Left hindlimb (tissue), 1 donor: ENCODE measurements at places on chromosomes 13 and 19.
A peak's percentile ranks its signal among the peaks of the same experiment; 100 is the strongest.

DNA sequence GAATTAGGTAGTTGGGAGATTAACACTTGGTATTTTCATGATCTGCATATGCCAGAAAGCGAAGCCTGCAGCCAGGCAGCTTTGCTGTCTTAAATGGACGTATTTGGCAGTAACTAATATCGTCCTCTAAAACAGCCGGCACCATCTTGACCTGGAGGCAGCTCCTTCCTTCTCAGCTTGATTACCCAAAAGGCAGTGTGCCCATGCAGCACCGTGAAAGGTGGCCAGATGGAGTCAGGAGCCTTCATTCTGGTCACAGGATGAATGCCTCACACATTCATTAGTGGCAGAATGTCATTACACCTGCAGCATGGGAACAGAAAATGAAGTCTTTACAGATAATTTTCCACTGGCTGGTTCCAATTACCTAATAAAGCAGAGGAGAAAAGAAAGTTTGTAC, 59.0 kb upstream of the FLT1 start:
- no peak for DNase-seq

DNA sequence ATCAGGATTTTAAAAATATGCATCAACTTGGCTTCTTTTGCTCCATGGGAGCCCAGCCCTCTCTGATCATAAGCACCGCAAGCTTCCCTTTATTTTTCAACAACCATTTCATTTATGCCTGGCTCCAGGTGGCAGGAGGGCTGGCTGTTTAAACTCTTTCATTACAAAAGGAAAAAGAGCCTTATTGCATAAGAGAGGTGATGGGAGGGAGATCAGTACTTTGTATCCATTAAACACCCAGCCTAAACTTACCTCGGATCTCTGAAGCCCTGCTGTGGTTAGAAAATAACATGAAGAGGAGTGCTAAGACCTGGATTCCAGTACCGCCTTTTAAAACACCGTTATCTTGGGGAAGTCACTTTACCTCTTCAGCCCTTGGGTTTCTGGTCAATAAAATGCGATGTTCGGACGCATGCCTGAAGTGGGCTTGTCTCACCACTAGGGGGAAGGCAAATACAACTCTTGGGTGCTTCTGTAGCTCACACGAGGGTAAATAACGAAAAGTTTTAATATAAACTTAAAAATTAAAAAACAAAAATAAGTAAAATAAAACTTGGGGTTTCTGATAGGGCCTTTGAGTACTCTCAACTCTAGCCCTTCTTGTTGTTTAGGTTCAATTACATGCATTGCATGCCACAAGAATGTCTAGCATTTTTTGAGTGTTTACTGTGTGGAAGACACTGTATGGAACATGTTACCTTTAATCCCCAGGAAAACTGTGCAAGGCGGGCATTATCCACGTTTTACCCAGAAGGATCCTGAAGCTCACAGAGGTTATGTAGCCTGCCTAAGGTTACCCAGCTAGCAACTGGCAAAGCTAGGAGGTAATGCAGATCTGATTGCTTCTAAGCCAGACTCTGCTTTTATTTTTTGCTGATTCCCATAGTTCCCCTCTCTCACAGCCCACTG, 240.3 kb downstream of the LMO7 start:
- peak; percentile 51 for DNase-seq

DNA sequence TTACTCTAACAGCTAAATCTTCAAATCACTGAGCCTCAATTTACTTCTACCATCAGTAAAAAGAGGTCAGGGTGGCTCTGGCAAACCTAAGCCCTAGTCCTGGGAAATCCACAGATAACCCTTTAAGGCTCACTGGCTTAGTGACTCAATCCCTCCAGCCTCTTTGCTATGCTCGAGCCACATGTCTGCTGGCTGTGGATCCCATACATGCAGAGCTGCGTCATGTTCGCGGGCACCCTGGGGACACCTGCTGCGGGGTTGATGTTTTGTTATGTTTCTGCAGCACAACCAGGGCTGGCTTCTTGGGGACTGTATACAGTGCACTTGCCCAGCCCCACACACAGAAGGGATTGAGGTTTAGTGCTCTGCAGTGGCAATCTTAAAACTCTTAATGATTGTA, 41.6 kb upstream of the C13orf42 start:
- DNase-seq, result no peak

GRCh38 chr13:94956417-94957110, 244.2 kb upstream of the SOX21 start:
- no peak for DNase-seq

DNA sequence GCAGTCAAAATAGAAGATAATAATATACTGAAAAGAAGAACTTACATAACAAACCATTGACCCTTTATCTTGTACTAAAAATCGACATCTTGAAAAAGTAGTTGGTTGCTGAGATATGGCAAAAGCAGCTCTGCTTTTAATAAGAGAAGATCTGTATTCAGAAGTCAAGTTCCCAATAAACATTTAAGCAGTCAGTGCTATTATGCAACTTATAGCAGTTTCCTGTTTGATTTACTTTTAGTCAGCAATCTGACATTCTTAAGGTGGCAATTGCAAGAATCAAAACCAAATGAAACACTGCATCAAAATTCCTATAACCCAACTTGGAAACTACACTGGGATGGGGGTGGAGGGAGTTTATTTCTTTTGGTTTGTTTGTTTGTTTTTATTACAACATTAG, 165.5 kb downstream of the TBC1D4 start:
- no peak for DNase-seq

DNA sequence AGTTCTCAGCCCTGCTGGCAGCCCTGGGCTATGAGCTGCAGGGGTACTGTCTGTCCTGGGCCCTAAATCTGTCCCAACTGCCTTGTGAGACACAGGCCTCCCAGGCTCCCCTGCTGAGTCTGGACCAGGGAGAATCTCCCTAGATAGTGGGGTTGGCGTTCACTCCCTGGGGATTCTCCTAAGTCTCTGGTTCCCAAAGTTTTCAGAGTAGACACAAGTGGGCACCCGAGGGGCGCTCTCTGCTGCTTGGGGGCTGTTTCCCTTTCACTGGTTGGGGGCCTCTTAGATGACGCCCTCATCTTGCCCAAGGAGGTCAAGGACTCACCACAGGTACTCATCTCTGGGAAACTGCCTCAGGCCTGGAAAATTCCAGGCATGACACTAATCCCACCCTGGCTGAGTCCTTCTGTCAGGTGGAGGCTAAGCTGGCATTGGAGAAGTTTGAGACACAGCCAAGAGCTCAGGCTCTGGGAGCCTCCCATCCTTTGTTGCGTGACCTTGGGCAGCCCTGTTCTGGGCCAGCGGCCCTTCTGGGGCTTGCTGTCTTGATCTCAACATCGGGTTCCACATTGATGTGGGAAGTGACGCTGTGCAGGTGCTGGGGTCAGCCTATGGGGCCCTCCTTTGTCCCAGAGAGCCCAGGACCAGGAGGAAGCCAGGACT, 3.9 kb downstream of the RPL18A start:
- no peak for DNase-seq

GRCh38 chr13:24263632-24264031, 45.7 kb upstream of the C1QTNF9 start:
- no peak for DNase-seq

DNA sequence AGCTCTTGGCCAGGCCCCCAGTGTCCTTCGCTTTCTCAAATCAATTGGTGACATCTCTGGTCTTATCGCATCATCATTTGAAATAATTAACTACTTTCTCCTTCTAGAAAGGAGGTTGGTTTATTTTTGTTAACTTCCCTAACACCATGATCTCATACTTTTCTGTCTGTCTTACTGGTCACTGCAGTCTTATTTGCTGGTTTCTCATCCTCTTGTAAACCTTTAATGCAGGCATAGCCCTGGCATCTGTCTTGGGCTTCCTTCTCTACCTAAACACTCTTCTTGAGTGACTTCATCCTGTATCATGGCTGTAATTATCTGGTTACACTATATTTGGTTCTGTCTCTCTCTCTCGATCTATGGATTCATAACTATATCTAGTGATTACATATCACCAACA, 152.8 kb downstream of the CYSLTR2 start:
- no peak for DNase-seq

GRCh38 chr13:44884076-44884729, 105.1 kb downstream of the NUFIP1 start:
- no peak for DNase-seq

- DNase-seq, result peak; percentile 41
These were observed 844 bp upstream of the ASPDH start for GRCh38 chr19:50514346-50515167.

DNA sequence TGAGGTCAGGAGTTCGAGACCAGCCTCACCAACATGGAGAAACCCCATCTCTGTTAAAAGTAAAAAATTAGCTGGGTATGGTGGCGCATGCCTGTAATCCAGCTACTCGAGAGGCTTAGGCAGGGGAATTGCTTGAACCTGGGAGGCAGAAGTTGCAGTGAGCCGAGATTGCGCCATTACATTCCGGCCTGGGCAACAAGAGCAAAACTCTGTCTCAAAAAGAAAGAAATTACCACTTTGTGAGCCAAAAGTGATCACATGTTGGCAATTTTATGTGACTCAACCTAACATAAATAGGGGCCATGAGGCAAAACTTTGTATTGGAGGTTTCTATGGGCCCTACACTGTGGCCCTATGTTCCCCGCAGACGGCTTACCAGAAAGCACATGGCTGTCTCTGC, 72.2 kb downstream of the MAP4K1 start:
- DNase-seq, result no peak

DNA sequence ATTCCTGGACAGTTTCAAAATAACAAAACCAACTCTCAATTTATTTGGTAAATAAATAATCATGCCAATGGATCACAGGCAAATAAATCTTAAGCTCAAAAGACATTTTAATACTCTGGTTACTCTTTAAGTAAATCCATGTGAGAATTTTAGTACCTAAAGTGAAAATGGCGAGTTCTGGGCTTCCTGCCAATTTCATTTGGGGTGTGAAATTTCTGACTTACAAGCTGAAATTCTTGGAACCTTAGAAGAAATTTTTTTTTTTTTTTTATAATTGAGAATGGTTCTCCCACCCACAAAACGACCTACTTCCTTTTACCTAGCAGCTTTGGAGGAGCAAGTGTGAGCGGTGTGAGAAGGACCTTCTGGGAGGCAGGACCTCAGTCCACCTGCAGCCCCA, 354.5 kb upstream of the NBEA start:
- no peak for DNase-seq

DNA sequence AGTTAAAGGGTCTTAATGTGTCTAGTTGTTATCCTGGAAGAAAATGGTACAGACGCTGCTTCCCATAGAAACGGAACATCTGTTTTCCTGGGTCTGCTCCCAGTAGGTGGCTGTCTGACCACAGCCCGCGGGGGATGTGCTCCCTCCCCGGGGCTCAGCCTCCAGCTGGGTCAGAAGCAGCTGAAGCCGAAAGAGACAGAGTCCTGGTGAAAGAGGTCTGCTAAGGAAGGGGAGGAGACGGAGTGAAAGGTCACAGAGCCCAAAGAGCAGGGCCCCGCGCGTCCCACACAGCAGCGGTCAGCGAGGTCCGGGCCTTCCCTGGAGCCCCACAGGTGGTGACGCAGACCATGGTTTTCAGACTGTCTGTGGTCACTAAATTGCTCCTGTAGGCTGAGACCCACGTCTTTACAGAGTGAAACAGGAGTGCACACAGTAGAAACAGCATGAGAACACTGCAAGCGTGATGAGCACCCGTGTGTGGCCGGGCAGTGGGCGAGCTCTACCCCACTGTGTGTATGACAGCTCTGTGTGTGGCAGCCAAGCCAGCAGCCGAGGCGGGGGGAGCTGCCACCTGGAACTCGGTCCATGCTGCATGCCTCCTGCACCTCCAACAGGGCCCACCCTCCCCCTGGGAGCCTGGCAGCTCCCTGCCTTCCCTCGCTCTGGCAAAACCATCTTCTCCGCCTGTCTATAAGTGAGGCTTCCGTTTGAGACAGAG, 52.0 kb upstream of the C13orf46 start:
- no peak for DNase-seq

- DNase-seq, result no peak
These were observed 1193.0 kb downstream of the UQCRFS1 start for GRCh38 chr19:28019901-28020300.

DNA sequence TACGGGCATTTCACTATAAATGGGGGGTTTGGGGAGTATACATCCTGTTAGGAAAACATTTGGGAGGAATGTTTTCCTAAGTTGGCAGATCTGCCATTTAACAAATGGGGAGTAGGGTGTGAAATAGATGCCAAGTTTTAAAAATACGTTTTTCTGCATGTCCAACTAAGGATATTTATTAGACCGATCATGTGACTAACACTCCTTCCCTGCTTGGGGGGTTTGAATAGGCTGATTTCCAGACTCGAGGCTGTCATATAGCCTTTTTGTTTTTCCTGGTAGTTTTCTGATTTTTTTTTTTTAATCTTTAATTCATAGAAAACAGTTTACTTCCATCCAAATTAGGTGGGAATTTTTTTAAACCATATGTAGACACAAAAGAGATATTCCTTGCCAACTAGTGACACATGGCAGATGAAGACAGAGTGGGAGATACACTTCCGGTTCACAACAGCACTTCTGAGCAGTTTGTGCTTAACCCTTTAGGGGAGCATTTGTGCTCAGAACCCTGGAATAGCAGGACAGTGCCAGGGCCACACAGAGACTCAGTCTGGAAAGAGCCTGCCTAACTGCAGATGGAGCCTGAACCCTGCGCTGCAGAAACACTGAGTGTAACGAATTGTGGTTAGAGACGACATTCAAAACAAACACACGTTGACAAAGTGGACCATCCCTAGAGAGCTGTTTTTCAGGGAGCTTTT, 5.6 kb upstream of the GATAD2A start:
- DNase-seq, result no peak

GRCh38 chr19:49555600-49556411, 24.6 kb downstream of the NOSIP start:
- peak; percentile 86 for DNase-seq

- no peak for DNase-seq
These were observed 1.6 kb downstream of the URI1 start for GRCh38 chr19:29943615-29944014.

- DNase-seq, result no peak
These were observed 64.4 kb upstream of the FRY start for GRCh38 chr13:31967155-31967554.

GRCh38 chr19:39160889-39161672, 35.5 kb downstream of the PAK4 start:
- no peak for DNase-seq

DNA sequence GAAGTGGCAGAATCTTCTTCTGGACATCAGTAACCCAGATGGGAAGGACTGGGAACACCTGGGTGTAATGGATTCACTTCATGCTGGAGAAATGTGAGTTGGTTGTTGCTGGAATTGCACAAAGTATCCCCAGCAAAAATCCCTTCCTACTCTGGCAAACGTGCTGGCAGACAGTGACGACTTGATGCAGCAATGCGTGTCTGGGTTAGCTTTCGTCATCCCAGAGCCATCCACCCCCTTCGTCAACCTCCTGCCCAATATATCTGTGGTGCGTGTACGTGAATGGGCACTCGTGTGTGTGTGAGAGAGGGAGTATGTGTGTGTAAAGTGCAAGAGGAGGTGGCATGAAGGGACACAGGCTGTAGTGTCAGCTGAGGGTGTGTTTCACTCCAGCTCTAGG, 70.9 kb downstream of the TM9SF2 start:
- DNase-seq, result no peak

GRCh38 chr13:110116072-110116487, 190.9 kb downstream of the COL4A1 start:
- DNase-seq, result peak; percentile 67

DNA sequence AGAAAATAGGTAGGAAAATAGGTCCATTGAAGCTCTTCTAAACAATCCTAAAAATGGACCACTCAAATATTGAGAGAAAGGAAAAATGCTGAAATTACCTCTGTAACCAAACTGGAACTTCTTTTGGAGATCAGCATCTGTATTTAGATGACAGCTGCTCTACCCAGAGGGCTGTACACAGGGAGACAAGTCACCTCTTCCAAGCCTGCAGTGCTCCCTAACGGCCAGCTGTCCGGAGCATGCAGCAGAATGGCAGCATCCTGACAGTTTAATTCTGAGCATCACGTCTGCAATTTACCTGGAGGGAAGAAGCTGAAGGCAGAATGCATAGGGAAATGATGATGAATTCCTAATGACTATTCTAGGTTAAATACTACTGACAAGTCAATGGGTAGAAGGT, 62.8 kb upstream of the DIAPH3 start:
- no peak for DNase-seq
